Immature natural killer cell (primary cell): ENCODE measurements at places on chromosomes 7 and 10.

GRCh38 chr7:21753071-21753470 lies 192.6 kb downstream of the CDCA7L start:
- DNase-seq: no peak

DNA sequence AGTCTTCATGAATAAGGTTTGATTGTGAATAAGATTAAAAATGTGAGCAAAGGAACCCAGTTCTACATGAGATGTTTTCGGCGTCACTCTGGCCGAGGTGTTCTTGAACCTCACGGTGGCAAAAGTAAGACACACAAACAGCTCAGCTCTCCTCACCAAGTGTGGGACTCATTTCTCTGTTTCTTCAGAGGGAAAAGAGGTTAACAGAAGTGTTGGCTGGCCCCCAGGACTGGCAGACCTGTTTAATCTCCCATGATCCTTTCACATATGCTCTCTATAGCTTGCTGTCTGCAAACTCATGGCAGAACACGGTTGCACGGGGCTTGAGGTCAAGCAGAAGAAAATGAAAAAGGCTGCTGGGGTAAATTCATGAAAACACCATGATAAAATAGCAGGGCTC lies 394.4 kb downstream of the CALN1 start:
- DNase-seq: no peak

DNA sequence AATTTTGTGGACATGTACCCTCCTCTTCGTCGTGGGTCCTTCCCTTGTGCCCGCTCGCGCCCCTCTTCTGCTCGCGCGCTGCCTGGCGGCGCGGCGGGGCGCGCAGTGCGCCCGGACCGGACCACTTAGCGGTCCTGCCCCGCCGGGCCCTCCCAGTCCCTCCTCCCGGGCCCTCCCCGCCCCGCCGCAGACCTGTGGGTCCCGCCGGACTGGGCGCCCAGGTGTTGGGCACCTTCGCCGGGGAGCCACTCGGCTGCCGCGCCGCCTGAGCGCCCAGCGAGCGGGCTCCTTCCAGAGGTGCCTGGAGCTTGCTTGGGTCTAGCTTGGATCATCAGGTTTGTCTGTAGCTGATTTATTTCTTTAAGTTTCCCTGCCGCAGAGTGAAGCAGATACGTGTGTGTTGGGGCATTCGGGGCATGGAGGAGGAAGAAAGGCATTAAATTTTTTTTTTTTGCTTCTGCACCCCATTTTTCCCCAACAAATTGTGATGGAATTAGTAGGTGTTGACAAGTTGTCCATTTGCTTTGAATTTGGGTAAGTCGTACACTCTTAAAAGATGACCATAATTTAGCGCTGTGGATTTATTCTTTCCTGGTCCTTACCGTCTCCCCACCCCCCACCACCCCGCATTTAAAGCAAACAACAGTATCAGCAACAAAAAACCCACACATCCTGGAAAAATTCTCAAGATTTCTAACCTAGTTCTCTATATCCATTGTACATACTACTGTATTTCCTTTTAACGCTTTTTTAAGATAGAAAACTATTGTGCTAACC lies 905 bp downstream of the C1GALT1 start:
- DNase-seq: no peak

DNA sequence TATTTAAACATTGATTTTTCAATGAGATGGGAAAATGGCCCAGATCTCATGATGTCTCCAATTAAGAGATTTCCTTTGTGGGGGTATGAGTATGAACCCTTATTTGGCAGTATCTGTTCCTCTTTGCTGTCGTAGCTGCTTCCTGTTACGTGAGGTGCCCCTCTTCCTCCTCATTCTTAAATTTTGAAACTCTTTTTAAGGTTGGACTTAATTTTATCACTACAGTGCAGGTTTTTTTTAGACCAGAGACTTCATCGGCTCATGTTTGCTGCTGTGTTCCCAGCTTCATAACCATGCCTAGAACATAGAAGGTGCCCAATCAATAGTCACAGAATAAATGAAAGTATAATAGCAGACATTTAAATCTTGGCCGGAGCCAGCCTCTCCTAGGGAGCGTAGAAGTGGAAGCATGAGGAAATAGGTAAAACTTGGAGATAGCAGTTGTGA lies 2.4 kb downstream of the MIOS start:
- DNase-seq: no peak

GRCh38 chr10:43002596-43002995 lies 74.3 kb upstream of the RET start:
- DNase-seq: no peak

GRCh38 chr7:87797395-87797794 lies 78.8 kb downstream of the SLC25A40 start:
- no peak for DNase-seq

GRCh38 chr7:154867068-154867467 lies 135.9 kb downstream of the PAXIP1 start:
- no peak for DNase-seq
